Stimulated activated CD8-positive, alpha-beta memory T cell treated with anti-CD3 and anti-CD28 coated beads, Interleukin-7, amount 100 ng/mL, for 4 hours (primary cell): ENCODE measurements at places on chromosomes 16 and 17.
A peak's percentile ranks its signal among the peaks of the same experiment; 100 is the strongest.

- DNase-seq: no peak
Observed at GRCh38 chr16:48352648-48353390, 32.4 kb downstream of the SIAH1 start.

GRCh38 chr17:68534695-68535088 lies 22.5 kb downstream of the PRKAR1A start:
- DNase-seq: no peak

GRCh38 chr17:75273977-75274708 lies 3.1 kb upstream of the MIF4GD start:
- no peak for DNase-seq

DNA sequence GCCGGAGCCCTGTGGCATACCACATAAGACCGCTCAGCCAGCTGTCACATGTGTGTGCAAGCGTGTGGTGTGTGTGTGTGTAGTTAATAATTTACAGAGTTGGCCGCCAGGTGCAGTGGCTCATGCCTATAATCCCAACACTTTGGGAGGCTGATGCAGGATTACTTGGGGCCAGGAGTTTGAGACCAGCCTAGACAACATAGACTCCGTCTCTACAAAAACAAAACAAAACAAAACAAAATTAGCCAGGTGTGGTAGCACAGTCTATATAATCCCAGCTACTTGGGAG lies 20.4 kb downstream of the SOCS1 start:
- DNase-seq: no peak

GRCh38 chr16:72956124-72957064 lies 91.5 kb downstream of the ZFHX3 start:
- no peak for DNase-seq

- no peak for DNase-seq
Observed at GRCh38 chr16:58114827-58115825, 14.1 kb downstream of the CFAP20 start.

DNA sequence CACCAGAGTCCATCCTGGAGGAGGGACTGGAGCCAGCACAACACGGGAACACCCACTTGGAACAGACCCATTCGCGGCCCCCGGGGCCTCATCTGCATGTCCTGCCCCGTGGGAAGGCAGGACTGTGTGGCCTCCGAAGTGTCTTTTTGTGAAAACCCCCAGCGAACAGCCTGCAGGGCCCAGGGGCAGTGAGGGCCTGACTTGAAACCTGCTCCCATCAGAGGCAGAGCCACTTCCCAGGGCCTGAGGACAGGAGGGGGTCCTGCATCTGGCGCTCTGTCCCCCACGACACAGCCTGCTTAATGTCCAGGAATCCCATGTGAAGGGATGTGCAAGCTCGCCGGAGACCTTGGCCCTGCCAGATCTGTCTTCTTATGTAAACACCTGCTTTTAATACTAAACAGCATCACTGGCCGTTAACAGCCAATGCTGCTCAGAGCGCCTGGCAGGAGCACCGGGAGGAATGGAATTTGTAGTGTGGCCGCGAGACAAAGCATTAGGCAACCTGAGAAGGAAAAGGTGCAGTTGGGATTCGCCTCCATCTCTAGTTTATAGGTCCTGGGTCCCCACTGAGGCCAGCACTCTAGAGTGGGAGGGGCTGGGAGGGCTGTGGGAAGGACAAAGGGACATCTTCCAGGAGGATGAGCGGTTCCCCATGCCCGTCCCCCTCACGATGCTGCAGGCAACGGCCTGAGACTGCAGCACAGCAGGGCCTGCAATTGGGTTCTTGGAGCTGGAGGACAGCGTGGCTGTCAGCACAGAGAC lies 9.6 kb upstream of the EVPL start:
- no peak for DNase-seq

GRCh38 chr17:2374549-2375285 lies 26.1 kb downstream of the MNT start:
- DNase-seq: no peak

DNA sequence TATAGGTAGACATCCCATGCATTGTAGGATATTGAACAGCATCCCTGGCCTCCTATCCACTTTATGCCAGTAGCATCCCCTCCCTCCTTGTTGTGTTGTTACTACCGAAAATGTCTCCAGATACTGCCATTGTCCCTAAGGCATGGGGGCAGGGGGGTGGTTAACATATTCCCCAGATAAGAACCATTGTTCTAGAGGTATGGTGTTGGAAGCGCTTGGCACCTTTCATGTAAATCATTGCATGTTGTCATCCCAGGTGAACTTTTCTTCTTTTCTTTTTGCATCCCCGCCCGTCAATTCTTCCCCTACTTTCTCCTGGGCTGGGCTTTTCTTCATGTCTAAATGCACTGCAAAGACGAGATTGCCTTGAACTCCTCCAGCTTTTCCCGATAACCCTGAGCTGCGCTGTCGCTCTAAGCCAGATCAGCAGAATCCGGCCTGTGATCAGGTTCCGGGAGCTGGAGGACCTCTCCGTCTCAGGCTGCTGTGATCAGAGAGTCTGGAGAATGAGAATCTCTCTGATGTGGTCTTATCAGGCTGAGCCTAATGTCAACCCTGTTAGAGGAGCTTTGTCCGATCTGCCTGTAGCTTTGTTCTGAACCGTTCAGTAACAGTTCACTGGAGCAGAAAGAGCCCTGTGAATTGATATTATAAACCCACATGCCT lies 76.2 kb downstream of the RBFOX1 start:
- no peak for DNase-seq

DNA sequence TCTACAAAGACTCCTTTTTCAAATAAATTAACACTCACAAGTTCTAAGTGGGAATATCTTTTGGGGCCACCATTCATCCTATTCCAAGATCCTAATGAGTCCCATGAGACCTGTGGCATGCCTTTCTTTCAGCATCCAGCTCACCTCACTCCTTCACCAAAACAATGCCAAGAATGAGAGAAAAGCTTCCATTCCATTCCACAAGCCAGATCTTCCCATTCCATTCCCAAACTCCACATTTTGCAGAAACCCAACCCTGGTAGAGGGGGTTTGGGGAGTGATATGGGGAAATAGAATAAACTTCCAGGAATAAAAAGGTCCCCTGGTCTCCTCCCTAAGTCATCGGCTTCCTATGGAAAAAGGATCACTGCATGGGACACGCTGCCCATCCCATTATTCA lies 392.2 kb downstream of the NPIPA8 start:
- no peak for DNase-seq

DNA sequence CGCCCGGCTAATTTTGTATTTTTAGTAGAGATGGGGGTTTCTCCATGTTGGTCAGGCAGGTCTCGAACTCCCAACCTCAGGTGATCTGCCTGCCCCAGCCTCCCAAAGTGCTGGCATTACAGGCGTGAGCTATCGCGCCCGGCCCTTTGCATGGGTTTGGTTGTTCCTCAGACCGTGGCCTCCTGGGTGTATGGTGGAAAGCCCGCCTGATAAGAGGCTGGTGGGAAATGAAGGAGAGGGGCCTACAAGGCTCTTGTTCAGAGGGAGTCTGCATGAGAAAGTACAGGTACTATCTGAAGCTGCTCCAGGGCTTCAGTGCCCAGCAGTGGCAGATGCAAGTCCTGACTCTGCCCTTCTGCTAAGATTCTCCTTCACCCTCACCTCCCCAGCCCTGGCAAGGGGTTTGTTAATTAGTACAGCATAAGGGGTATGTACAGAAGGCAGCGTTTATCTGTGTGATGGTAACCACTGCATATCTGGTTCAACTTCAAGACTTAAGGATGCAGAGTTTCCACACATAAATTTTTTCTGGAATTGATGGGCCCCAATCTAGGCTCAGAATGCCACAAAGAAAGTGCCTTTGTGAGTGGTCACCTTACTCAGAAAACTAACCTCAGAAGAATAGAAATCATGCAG lies 24.2 kb downstream of the GRB7 start:
- DNase-seq: no peak

- no peak for DNase-seq
Observed at GRCh38 chr16:68136515-68136914, 51.3 kb downstream of the NFATC3 start.

DNA sequence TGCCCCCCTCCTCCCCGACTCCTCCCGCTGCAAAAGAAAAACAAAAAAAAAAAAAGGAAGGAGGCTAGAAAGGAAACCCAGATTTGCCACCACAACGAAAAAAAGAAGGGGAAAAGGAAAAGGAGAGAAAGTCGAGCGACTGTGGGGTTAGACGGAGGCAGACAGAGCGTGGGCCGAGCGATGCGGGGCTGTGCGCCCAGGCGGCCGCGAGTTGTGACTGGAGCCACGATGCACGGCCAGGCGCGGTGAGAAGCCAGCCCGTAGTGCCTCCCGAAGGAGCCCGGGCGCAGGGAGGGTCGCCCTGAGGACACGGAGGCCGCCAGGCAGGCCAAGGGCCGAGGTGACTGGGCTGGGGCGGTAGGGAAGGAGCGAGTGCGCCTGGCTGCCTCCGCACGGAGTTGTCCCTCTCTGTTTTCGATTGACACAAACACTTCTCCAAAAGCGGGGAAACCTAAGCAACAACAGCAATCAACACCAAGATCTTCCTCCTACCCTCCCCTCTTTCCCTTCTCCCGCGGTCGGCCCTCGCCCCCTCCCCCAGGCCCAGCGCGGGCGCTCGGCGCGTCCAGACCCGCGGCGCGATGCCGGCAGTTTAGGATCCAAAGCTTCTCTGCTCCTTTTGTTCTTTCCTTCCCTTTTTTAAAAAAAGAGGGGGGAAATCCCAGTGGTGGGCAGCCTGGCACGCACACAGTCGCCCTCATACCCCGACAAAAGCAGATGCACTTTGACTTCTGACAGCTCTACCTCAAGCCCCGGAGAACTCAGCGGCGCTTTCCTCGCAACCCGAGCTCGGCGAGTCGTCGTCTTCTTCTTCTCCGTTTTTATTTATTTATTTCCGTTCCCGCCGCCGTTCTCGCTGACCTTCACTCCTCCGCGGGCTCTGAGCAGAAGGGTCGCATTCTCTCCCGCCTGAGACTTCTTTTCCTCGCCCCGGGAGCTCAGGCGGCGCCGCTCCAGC lies at the start of gene LHX1:
TSS of gene LHX1 (plus strand) at position 475 of the 958 bp plus-strand sequence. CDS start 723 bp downstream, outside the sequence.
- DNase-seq: no peak

- DNase-seq: no peak
Observed at GRCh38 chr17:42460371-42460770, 1.7 kb downstream of the ATP6V0A1 start.

GRCh38 chr17:48568499-48569239 lies 9.5 kb downstream of the HOXB4 start:
- no peak for DNase-seq

- DNase-seq: no peak
Observed at GRCh38 chr17:82775001-82775823, 23.3 kb downstream of the TBCD start.

DNA sequence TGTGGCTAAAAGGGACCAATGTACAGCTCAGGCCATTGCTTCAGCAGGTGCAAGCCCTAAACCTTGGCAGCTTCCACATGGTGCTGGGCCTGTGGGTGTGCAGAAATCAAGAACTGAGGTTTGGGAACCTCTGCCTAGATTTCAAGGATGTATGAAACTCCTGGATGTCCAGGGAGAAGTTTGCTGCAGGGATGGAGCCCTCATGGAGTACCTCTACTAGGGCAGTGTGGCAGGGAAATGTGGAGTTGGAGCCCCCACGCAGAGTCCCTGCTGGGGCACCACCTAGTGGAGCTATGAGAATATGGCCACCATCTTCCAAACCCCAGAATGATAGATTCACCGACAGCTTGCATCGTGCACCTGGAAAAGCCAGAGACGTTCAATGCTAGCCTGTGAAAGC lies 13.0 kb downstream of the EFCAB5 start:
- no peak for DNase-seq

DNA sequence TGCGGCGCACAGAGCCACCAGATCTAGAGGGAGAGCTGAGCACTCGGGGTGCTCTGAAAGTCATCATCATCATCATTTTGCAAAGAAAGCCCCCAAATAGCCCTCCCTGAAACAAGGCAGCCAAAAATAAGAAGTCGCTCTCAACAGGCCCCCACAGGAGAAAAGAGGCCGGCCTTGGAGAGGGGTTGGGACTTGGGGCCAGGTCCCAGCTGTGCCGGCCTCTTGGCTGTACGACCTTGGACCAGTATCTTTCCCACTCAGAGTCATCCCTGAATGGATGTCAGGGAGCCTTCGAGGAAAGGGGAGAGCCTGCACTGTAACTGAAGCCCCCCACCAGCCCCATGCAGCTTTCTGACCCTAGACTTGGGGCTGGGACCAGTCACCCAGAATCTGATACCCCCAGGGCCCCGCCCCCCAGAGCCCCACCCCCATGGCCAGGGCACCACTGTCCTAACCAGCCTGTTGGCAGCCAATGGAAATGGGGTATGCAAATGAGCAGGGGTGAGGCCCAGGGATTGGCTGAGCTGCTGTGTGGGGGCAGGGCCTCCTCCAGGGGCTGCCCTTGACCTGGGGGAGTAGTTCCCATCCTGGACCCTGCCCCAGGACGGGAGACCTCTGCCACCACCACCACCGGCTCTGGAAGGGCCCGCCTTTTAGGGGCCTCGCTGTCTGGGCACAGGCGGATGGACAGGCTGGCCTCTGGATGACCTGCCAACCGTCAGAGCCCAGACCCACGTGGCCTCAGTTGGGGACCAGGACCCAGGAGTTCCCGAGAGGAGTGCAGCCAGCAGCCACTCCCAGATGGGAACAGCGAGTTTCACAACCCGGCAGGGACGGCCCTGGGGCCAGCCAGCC lies 15.4 kb downstream of the ZFPM1 start:
- DNase-seq: no peak

DNA sequence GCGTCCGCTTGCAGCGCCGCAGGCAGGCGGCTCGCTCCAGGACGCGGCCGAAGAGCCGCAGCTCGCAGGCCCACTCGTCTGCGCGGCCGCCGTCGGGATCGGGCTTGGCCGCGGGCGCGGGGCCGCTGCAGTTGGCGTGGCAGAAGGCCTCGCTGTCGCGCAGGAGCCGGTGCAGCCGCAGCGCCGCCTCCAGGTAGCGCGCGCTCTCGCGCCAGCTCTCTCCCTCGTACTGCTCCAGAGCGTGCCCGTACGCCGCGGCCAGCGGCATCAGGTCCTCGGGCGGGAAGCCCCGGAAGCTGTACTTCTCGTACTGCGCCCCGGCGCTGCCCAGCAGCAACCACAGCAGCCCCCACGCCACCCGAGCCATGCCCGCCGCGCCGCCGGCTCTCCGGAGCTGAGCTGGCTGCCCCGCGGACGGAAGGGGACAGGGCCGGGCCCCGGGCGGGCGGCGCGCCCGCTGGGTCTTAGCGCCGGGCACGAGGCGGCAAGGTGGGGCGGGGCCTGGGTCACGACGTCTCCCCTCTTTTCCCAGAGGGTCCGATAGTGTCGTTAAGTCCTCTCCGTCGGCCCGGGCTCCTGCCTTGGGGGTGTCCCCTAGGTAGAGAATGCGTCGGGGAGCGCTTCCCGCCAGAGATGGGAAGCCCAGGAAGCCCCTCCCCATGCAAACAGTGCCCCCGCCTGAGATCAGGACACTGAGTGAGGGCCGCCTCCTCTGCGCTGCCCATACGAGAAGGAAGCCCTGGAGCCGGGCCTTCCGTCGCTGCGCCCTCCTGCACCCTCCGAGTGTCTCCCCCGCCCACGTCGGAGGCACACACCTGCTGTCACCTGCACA lies at the start of gene P3H4:
TSS of gene P3H4 (minus strand) at position 401 of the 832 bp plus-strand sequence. CDS start at position 367, 34 bp downstream.
- DNase-seq: peak; percentile 68
